BJ (cell line): ENCODE measurements at places on chromosomes 4 and X. TPM values are rescaled to one million over a fixed set of nuclear protein-coding genes. Genes with fewer than 3 reads are reported as not detected.
A peak's percentile ranks its signal among the peaks of the same experiment; 100 is the strongest.

The DGAT2L6 gene
- not detected in 2 replicates for polyA plus RNA-seq

The ASMT gene
- polyA plus RNA-seq: not detected in 2 replicates

The RIPPLY1 gene
- 0.06 TPM in 1 of 2 replicates, not detected in the other for polyA plus RNA-seq

The TDO2 gene
- 0.27 TPM in 1 of 2 replicates, not detected in the other for polyA plus RNA-seq

The RNF128 gene
- 0.09 and 0.10 TPM in 2 replicates for polyA plus RNA-seq

The ARMCX4 gene
- polyA plus RNA-seq: 2.5 and 3.6 TPM in 2 replicates

The NAA11 gene
- not detected in 2 replicates for polyA plus RNA-seq

The IQCM gene
- polyA plus RNA-seq: 0.10 TPM in 1 of 2 replicates, not detected in the other

The OTC gene
- not detected in 2 replicates for polyA plus RNA-seq

The SMIM31 gene
- polyA plus RNA-seq: not detected in 2 replicates

The TMEM156 gene
- polyA plus RNA-seq: 0.07 and 0.15 TPM in 2 replicates

The TCEAL3 gene
- 20.4 and 35.2 TPM in 2 replicates for polyA plus RNA-seq

The FGFBP2 gene
- polyA plus RNA-seq: not detected in 2 replicates

- DNase-seq: no peak
These were observed 440.4 kb upstream of the ZFP42 start for GRCh38 chr4:187555174-187555573.

DNA sequence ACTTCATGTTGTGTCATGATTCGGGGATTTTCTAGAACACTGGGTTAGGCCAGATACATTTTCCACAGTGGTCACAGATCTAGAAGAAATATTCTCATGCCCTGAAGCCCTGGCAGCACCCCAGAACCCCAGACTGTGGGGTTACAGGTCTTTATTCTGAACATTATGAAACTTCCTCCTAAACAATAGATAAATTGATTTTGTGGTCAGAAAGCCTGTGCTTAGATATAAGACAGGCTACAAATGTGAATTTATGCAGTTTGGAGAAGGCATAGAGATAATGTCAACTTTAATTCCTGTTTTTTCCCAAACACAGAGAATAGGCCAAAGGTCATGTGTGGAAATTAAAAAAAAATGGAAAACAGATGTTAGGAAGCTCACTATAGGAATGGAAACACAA, 492.9 kb downstream of the SPRY1 start:
- no peak for DNase-seq

GRCh38 chrX:41824551-41824950, 98.8 kb downstream of the CASK start:
- DNase-seq: no peak

DNA sequence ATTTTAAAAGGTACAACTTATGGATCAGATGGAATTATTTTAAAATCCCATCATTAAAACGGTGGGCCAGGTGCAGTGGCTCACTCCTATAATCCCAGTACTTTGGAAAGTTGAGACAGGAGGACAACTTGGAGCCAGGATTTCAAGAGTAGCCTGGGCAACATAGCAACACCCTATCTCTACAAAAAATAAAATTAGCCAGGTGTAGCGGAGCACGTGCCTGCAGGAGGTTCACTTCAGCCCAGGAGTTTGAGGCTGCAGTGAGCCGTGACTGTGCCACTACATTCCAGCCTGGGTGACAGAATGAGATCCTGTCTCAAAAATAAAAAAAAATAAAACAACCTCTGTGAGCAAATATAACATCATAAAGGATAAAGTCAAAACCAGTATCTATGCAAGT, 11.4 kb downstream of the ADH5 start:
- no peak for DNase-seq

- DNase-seq: no peak
These were observed 44.5 kb downstream of the STPG2 start for GRCh38 chr4:98098764-98099163.

GRCh38 chr4:122099896-122100295, 52.2 kb upstream of the BLTP1 start:
- peak; percentile 35 for DNase-seq

DNA sequence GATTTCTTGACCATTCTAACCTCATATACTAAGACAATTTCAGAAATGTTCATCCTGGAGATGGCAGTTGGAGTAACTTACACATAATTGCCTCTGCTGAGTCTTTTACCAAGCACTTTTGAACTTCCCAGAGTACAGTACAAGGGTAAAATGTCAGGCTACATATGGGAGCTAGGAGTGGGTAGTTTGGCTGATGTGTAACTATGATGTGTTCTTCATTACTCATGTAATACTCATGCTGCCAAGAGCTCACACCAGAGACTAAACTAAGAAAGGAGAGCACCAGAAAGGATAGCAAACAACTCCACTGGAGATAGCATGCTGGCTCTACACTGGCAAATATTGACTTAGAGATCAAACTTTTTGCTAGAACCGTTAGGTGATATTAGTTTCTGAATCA, 194.0 kb downstream of the PDGFRA start:
- DNase-seq: peak; percentile 17

DNA sequence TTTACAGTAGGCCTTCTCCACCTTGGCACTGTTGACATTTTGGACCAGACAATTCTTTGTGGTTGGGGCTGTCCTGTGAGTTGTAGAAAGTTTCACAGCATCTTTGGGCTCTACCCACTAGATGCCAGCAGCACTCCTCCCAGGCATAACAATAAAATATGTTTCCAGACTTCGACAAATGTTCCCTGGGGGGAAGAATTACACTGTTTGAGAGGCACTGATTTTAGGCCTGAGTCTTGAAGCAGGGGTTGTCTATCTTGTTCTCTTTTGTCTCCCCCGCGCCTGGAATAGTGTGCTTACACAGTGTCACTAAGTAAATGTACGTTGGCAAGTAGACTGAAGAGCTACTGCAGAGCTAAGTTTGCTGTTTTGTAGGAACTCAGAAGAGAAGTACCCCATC, 254.4 kb upstream of the BOD1L1 start:
- no peak for DNase-seq

- no peak for DNase-seq
These were observed 21.8 kb downstream of the TXLNG start for GRCh38 chrX:16807976-16808542.

- no peak for DNase-seq
These were observed 509.8 kb downstream of the ARAP2 start for GRCh38 chr4:35734381-35735098.

DNA sequence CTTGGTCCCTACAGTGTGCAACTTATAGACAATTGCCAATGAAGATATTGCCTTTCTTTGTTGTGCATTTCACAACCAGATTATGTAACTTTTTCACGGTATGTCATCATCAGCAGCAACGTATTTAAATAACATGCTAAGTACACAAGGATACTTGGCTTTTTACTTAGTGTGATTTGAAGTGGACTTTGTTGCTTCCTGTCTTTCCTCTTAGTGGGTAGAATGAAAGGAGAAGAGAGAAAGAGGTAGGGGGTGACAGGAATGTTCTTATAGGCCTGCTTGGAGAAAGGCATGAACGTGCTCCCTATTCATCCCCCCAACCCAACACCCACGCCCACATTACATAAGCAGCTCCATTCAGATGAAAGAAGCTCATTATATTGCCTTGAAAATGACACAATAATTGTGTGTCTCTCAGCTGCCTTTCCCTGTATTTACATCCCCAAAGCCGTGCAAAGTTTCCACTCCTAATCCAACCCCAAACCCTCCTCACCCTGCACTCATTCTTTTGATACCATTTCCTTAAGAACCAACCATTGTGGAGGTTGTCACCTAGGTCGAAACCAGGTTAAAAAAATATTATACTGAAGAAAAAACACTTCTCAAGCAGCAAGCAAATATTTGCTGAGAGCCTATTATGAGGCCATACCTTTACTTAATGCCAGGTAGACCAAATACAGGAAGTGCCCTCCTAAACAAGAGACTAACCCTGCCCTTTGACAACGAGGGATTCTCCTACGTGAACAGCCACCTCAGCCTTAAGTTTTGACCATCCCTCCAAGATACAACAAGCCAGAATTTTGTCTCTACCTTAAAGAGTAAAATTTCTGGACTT, 25.2 kb upstream of the GK start:
- no peak for DNase-seq

DNA sequence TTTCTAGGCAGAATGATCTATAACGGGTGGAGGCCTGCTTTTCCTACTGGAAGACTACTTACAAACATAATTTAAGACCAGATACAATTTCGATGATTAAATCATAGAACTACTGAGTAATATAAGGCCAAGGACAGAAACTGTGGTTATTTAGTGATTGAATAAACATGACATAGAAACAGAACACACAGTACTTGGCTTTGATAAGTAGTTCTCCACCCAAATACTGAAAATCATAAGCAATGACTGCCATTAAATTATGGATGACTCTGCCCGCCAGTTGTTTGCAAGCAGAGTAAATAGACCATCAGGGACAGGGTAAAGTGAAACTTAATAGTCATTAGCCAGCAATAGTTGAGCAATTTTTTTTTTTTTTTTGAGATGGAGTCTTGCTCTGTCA, 17.2 kb upstream of the SMIM14 start:
- DNase-seq: no peak

- DNase-seq: no peak
These were observed 98.8 kb downstream of the SOWAHB start for GRCh38 chr4:76799140-76799539.

DNA sequence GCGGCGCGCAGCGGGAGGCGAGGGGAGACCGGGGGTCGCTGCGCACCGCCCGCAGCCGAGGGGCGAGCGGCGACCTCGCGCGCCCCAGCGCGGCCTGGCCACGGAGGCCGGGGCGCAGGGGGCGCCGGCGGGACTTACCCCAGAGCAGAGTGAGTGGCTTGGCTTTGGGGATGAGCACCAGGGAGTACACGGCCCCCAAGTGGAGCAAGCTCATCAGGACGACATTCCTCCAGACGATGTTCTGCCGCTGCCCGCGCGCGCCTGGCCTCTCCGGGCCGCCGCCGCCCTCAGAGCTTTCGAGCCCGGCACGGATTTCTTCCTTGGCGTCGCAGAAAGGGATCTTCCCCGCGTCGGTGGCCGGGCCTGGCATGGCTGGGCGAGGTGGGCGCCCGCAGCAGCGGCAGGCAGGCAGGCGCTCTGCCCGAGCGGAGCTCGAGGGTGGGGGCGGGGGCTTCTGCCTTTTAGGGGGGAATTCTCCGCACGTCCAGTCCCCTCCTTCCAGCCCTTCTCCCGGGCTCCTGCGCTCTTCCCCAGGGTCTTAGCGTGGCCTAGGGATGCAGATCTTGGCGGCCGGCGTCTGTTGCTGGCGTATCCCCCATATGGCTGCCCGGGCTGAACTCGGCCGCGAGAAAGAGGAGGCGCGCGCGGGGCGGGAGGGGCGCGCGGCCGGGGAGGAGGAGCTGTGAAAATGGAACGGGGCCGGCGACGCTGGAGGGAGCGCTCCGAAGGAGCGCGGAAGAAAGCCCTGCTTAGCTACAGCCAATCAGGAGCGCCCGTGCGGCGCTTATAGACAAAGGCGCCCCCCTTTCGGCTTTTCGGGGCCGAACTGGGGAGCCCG, at the start of gene SCD5:
Gene SCD5 (minus strand): TSS at position 629 of the 838 bp plus-strand sequence. CDS start 259 bp downstream, at position 370.
- peak; percentile 20 for DNase-seq

DNA sequence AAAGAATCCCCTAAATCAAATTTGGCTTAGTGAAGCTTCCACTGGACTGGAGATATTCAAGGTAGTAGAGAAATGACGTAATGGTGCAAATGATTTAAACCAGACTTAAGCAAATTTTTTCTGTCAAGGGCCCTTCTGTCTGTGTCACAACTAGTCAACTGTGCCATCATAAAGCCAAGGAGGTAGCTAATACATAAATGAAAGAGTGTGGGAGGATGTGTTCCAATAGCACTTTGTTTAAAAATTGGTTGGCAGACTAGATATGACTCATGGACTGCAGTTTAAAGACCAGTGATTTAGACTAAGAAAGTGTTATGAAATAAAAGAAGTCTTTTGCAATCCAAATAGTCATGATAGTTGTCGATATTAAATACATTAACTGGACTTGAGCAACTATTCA, 24.3 kb upstream of the TEX13C start:
- DNase-seq: no peak

GRCh38 chr4:8200302-8200975, 1.3 kb downstream of the SH3TC1 start:
- DNase-seq: no peak

DNA sequence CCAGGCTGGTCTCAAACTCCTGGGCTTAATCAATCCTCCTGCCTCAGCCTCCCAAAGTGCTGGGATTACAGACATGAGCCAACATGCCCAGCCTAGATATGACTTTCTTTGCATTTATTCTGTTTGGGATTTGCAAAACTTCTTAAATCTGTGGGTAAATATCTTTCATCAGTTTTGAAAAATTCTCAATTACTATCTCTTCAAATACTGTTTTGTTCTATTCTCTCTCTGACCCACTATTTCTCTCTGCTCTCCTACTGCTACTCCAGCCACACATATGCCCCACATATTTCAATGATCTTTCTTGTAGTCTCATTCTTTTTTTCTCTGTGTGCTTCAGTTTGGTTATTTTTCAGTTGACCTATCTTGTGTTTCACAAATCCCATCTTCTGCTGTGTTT, 205.1 kb downstream of the CHIC2 start:
- no peak for DNase-seq

- DNase-seq: no peak
These were observed 257.2 kb downstream of the PDHA2 start for GRCh38 chr4:96097040-96097607.

GRCh38 chr4:145340071-145340675, 141.5 kb upstream of the SMAD1 start:
- DNase-seq: no peak

- DNase-seq: no peak
These were observed 173.6 kb downstream of the CBR4 start for GRCh38 chr4:168836490-168836889.

- DNase-seq: no peak
These were observed 75.0 kb downstream of the MAMLD1 start for GRCh38 chrX:150438165-150438564.

- no peak for DNase-seq
These were observed 47.9 kb downstream of the ADRA2C start for GRCh38 chr4:3814053-3814570.

GRCh38 chrX:30938295-30938694, 49.2 kb upstream of the TAB3 start:
- DNase-seq: no peak

GRCh38 chr4:127212701-127213100, 420.1 kb upstream of the INTU start:
- no peak for DNase-seq

DNA sequence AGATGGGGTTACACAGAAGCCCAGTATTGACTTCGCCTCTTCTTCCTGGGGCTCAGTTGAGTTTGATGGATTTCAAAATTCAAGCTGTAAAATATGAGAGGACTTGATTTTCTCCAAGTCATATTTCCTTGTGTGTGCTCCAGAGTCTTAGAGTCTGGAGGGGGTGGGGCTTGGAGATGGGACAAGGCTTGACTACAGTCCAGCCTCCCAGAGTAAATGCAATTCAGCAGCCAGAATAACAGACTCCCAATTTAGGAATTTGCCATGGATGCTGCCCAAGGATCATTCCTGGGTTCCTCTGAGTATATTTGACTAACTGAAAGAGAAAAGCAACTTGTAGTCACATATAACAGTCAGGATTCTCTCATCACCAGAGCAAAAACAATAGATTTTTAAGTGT, 53.7 kb upstream of the RBPJ start:
- DNase-seq: peak; percentile 26

- DNase-seq: no peak
These were observed 163.9 kb upstream of the LCORL start for GRCh38 chr4:18185491-18185890.
